Activated CD4-positive, alpha-beta T cell treated with anti-CD3 and anti-CD28 coated beads for 1 hour (primary cell): ENCODE measurements at places on chromosomes 6 and 20.

- DNase-seq, result no peak
These were observed 386.8 kb upstream of the JAG1 start for GRCh38 chr20:11060423-11061185.

- no peak for DNase-seq
These were observed 322.8 kb downstream of the FARS2 start for GRCh38 chr6:5584078-5584482.

DNA sequence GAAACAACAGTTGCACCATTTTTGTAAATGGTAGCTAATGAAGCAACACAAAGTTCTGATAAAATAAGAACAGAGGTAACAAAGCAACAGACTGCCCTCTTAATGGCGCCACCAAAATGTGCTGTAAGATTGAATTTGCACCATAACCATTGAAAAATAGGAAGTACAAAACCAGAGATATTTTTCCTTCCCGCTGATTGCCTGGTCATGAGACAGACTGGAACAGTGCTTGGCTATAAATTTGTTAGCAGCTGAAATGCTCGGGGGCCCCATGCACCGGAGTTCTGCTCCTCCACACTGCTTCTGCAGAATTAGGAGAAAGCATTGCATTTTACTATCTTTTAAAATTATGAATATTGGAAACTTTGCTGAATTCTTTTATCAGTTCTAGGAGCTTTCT is 164.4 kb upstream of the QKI start:
- DNase-seq, result no peak

DNA sequence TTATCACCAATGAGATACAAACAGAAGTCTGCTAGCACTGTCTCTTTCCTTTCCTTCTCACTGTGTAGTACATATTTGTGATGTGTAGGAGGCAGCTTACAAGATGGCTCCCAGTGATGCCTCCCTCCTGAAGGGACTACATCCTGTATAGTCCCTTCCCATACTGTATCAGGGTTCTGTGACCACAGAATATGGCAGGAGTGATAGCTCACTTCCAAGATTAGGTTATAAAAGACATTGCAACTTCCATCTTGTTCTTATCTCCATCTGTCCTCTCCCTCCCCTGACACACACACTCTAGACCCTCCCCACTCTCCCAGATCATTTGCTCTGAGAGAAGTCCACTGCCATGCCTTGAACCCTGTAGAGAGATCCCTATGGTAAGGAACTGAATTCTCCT is 38.0 kb downstream of the SESN1 start:
- no peak for DNase-seq

GRCh38 chr6:166202321-166202733 is 34.7 kb upstream of the TBXT start:
- no peak for DNase-seq

- no peak for DNase-seq
These were observed 20.9 kb downstream of the TSHZ2 start for GRCh38 chr20:52993076-52993475.

DNA sequence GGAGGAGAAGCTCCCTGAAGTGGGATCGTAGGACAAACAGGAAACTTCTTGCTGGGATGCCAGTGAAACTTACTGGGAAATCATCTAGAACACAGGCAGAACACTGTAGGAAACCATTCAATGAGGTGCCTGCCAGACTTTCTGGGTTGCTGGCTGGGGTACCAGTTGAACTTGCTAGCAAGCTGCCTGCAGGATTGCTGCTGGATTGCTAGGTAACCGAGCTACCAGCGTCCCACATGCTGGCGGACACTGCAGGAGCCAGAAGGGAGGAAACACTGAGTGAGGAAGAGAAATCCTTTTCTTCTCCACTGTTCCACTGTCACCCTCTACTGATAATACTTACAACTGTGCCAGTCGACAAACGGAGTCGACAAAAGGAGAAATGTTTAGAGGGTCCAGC is 91.3 kb upstream of the SLC35B3 start:
- no peak for DNase-seq

DNA sequence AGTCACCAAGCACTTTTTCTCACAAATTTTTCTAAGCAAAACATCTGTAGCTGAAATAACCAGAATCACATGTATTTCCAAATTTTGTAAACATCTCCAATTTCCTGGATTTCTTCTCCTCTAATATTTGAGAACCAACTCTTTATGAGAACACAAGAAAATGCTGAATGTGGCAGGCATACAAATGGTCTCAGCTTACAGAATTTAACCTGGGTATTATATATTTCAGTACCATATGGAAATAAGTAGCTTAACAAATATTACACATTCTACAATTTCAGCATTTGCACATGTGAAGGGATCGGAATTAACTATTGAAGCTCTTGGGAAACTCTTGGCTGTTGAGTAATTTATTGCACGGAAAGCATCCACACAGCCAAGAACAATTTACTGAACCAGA is 92.5 kb downstream of the TBXT start:
- no peak for DNase-seq

GRCh38 chr20:32600681-32601237 is 15.6 kb upstream of the NOL4L start:
- no peak for DNase-seq

- peak; percentile 27 for DNase-seq
These were observed 26.3 kb downstream of the HECA start for GRCh38 chr6:139161169-139161568.

- DNase-seq, result no peak
These were observed 41.4 kb downstream of the CBFA2T2 start for GRCh38 chr20:33531047-33531877.

- no peak for DNase-seq
These were observed 123.5 kb downstream of the ADGRB3 start for GRCh38 chr6:68758559-68758958.

- DNase-seq, result no peak
These were observed 34.6 kb upstream of the RNF8 start for GRCh38 chr6:37319156-37319555.

- DNase-seq, result no peak
These were observed 76.7 kb downstream of the PREX1 start for GRCh38 chr20:48750941-48751635.

DNA sequence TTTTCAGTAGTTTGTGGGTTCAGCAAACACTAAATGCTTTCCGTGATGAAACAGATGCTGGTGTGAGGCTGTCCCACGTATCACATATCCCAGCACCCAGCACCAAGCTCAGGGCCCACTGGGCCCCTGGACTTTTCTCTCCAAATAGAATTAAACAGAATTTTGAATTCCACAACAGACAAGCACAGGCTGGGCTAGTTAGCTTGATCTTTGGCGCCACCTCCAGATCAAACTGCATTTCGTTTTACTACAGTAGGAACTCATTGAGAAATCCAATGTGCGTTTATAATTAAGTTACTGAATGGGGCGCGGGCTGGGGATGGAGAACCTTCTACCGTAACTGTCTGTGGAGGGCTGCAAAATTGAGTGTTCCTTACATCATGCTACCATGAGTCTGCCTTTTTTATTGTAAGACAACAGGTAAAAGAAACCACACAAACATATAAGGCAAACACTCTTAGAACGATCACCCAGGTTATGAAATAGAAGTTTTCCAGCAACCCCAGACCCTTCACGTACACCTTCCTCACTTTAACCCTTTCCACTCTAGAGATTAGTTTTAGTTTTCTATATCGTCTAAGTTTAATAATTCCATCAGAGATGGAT is 107.8 kb downstream of the ZFP64 start:
- no peak for DNase-seq

- DNase-seq, result no peak
These were observed 23.9 kb downstream of the ENTPD6 start for GRCh38 chr20:25219365-25219764.

DNA sequence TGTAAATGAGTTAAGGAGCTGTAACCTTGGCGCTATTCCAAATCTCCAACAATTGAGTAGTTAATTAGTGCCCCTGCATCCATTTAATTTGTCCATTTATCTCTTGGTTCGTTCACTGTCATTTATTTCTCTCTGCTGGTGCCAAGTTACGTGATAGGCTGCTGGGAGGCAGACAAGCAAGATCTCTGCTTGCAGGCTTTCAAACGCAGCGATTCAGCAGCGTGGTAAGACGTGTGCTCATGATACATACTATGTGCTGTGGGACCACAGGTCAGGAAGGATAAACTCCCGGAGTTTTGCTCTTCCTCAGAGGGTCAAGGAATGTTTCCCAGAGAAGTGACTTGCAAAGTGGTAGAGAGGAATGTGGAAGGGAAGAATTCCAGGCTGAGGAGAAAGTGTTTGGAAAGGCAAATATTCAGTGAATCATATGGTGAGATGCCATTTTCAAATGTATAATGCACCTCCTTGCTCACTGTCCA is 46.4 kb downstream of the UTRN start:
- no peak for DNase-seq

DNA sequence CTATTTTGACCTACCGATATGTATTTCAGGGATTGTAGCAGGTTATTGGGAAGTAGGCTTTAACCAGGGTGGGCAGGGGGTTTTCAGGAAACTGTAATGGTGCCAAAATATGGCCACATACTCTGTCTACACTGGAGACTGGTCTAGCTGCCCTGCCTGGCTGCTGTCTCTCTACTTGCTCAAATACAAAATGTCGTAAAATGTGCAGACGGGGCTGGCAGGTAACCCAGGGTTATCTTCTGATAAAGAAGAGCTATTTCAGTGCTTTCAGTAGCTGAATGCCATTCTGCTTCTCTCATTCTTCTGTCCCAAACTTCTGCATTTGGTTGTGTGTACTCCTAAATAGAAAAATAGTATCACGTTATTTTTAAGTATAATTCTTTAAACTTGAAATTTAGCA is 616.2 kb downstream of the EPM2A start:
- no peak for DNase-seq

DNA sequence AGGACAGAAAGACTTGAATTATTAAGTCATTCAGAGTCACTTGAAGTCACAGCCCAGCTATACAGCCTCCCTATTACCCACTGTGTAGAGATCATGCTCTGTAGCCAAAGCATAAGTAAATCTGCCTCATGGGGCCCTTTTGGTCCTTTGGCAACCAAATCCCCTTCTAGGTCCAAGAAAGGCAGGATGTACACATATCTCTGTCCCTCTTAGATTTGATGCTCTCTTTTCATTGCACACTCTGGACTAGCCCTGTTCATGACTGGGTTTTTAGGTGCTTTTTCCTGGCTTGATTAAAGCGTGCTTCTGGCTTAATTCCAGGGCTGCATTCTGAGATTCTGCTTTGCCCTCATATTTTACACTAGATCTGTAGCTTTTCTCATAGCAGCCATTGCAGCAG is 296.8 kb downstream of the TENT5A start:
- no peak for DNase-seq

DNA sequence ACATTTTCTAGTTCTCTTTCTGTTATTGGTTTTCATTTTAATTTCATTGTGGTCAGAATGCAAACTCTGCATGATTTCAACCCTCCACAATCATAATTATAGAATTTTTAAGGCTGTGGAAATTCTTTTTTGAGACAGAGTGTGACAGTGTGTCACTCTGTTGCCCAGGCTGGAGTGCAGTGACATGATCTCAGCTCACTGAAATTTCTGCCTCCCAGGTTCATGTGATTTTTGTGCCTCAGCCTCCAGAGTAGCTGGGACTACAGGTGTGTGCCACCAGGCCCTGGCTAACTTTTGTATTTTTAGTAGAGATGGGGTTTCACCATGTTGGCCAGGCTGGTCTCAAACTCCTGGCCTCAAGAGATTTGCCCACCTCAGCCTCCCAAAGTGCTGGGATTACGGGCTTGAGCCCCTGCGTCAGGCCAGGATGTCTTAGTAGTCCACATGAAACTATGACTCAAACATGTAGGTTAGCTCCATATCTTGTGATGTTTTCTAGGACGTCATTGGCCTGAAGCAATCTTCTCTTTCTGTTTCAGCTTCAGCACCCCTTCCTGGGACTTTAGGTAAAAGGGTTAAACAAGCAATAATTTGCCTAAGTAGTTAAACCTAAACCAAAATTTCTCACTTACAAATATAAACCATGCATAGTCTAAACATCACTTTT is 47.4 kb upstream of the SAMD3 start:
- no peak for DNase-seq

GRCh38 chr6:138609801-138610430 is 110.6 kb upstream of the NHSL1 start:
- DNase-seq, result no peak

DNA sequence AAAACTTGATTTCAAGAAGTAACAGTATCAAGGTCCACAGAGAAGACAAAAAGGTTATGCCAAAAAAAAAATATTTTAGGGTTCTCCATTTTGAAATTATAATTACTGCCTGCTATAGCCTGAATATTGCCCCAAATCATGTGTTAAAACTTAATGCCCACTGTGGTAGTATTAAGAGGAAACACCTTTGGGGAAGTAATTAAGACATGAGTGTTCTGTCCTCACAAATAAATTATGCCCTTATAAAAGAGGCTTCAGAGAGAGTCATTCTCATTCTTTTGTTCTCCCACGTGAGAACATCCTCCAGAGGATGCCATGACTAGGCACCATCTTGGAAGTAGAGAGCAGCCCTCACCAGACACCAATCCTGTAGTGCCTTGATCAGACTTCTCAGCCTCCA is 66.2 kb downstream of the GMDS start:
- DNase-seq, result no peak

DNA sequence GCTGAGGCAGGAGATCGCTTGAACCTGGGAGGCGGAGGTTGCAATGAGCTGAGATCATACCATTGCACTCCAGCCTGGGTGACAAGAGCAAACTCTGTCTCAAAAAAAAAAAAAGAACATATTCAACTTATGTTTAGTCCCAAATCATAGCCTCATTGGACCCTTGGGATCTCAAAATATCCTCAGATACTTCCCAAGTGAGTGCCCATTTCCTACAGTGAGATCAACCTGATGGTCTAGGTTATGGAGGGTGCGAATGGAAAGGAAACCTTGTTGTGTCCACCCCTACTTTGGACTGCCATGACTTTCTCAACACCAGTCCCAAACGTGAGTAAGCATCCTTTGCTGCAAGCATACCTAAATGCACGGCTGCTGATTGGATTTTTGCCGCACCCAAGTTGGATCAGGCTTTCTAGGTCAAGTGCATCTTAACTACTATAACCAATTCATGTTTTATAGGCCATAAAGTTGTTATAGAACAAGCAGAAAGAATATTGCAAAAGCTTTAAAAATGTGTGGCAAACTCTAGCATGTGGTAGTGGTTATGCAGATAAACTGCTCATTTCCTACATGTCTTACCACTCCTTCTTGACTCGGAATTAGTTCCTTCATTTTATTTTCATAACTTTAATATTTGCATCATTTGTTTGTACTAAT is 131.2 kb downstream of the PLEKHG1 start:
- no peak for DNase-seq

GRCh38 chr6:131914967-131915751 is 36.0 kb downstream of the CCN2 start:
- DNase-seq, result no peak

GRCh38 chr20:46757135-46757534 is 47.7 kb downstream of the SLC2A10 start:
- no peak for DNase-seq
